ENCODE measurements at places on chromosomes 13 and 19.

DNA sequence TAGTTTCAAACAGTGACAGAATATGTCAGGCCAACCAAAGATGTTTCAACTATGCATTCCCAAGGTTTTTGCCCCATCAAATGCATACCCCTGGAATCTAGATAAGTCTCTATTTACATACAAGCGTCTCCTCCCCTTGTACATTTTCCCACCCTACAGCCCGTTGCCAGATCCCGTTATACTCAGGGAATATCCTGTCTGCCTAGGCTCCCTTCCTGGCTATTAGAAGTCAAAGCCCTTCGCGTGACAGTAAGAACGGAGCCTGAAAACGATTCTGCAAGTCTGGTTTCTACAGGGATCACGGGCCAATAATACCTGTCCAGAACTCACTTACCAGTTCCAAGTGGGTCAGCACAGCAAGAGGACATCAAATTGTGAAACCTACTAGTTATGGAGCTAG lies 134.8 kb downstream of the LACC1 start:
- no peak for DNase-seq

DNA sequence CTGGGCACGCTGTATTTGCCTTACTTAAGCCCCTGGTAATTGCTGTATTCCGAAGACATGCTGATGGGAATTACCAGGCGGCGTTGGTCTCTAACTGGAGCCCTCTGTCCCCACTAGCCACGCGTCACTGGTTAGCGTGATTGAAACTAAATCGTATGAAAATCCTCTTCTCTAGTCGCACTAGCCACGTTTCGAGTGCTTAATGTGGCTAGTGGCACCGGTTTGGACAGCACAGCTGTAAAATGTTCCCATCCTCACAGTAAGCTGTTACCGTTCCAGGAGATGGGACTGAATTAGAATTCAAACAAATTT lies 676 bp downstream of the BRCA2 start:
- DNase-seq: no peak

DNA sequence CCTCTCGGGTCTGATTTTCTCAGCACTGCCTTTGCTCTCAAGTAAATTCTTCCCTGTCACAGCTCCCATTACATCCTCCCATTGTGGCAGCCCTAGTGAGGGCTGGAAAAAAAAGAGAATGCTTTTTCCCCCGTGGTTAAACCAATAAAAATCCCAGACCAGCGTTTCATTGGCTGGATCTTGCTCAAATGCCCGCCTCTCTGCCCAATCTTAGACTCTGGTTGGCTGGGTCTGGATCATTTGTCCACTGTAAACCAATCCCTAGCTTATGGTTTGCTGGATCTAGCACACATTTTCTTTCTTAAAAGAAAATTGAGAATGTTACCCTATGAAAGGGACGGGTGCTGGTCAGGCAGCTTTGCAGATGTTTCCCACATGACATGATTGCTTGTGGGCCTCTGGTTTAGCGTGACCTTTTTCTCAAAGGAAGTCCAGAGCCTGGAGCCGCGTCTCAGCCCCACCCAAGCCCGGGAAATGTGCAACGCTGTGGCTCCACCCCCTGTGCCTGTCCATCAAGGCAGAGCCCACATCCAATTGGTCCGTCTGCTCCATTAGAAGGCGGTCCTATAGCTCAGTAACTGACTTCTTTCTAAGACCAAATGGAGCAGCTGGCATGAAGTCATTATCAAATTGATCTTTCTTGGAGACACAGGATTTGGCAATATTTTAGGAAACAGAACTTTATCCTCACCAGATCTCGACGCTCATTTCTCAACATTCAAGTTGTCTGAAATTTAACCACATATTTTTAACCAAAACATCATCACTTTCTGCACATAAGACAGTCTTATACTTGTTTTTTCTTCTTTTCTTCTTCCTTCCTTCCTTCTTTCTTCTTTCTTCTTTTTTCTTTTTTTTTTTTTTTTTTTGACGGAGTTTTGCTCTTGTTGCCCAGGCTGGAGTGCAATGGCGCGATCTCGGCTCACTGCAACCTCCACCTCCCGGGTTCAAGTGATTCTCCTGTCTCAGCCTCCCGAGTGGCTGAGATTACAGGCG lies 2.6 kb upstream of the MCEMP1 start:
- peak; percentile 46 for DNase-seq

DNA sequence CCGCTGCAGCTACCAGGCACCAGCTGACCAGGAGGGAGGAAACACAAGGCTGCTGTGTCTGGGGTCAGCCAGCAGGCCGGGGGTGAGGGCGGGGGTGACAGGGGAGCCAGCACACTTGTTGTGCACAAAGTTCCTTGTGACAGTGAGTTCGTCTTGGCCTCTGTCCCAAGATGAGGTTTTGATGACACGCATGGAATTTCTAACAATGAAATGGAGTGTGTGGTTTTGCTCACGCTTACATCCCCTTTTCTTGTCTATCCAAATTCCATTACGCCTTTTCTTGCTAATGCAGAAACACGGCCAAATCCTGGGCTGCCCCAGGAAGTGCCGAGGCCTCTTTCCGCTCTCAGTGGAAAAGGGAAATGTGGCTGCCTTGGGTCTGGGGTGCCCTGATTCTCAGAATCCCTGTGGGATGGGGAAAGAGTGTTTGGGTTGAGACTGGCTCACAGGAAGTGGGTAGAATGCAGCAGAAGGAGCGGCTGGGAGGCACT lies 73.8 kb downstream of the GADD45B start:
- peak; percentile 88 for DNase-seq

GRCh38 chr13:107348925-107349324 lies 781.0 kb upstream of the ARGLU1 start:
- peak; percentile 46 for DNase-seq

- peak; percentile 77 for DNase-seq
Measured at GRCh38 chr13:100394005-100394695, 194.4 kb downstream of the GGACT start.

DNA sequence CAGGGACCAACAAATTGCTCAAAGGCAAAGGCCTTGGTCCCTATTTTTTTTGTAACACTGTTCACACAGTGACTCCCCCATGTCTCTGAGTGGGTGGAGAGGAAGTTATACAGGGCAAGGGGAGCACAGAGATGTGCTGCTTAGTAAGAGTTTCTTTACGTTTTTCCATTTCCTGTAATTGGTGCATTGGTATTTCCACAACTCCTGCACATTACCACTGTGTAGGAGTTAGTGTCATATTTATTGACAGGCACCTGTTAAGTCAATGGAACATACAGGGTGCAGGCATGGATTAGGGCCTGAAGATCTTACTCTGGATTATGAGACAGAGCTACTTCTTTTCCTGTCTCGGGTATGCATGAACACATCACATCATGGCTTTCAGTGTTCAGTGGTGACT lies 45.2 kb downstream of the SOX21 start:
- no peak for DNase-seq

DNA sequence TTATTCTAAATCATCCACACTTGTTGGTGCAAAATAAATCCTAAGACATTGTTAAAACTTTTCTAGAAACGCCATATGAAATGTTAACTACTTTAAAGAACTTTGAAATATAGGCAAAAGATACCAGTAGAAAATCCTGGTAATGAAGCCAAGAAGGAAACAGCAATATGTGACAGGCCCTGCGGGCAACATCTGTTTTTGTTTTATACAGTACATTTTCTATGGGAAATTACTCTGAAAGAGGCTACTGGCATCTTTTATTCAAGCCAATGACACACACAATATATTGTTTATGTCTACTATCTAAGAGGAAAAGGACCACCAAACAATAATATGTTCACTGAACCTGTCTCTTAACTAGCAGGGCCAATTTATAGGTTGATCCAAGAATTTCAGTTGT lies 829.7 kb downstream of the PCDH17 start:
- no peak for DNase-seq

- no peak for DNase-seq
Measured at GRCh38 chr13:21053231-21053630, 8.2 kb downstream of the LATS2 start.

- DNase-seq: peak; percentile 95
Measured at GRCh38 chr19:46788262-46788967, at the start of gene SLC1A5. TSS of gene SLC1A5 (minus strand) at chr19:46788594. CDS start at chr19:46787965, 629 bp downstream.

DNA sequence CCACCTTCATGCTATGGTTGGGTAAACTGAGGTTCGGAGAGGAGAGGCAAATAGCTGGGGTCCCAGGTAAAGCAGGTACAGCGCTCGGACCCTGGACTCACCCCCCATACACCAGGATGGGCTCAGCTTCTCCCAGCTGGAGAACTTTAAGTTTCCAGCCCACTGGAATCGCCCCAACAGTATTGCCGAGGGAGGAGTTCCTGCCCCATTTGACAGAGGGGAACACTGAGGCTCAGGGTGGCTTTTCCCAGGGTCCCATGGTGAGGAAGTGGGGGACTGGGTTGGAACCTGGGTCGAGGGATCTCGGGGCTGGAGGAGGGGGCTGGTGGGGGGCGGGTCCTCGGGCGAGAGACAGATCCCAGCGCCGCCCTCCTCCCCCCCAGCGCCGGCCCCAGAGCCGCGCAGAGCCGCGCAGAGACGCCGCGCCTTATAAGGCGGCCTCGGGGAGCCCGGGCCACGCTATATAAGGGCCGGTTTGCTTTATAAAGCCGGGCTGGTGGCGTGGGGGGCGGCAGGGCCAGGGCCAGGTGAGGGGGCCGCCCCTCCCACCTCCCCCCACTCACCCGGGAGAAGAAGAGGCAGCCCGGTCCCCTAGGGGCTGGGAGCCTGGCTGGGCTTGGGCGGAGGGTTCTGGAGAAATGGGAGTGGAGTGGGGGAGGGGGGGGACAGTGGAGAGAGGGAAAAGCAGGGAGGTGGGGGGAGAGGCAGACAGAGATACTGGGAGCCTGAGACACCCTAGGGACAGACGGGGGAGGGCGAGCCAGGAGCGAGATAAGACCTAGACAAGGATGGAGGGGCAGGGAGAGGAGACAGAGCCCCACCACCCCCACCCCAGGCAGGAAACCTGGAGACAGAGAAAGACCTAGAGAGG lies 1.1 kb downstream of the CNN1 start:
- DNase-seq: no peak

DNA sequence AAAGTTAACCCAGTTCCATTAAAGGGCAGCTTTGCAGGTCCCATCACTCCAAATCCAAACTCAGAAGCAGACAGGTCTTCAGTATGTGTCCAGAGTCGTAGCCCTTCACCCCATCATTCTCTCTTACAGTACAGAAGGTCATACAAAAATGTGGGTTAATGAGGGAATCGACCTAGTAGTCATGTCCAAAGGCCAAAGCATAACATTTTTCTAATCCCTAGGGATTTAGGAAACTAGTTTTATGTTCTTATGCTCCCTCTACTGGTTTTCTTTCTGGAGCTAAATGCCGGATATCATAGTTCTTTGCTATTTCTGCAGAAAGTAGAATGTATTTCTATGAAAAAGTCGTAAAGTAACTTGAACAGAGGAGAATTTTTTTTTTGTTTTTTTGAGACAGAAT lies 72.2 kb downstream of the DHRS12 start:
- DNase-seq: no peak

GRCh38 chr13:48790199-48790598 lies 136.5 kb downstream of the CYSLTR2 start:
- DNase-seq: no peak

GRCh38 chr13:34618654-34619053 lies 323.4 kb upstream of the NBEA start:
- DNase-seq: no peak

GRCh38 chr19:39327363-39328045 lies 6.8 kb upstream of the LRFN1 start:
- no peak for DNase-seq

DNA sequence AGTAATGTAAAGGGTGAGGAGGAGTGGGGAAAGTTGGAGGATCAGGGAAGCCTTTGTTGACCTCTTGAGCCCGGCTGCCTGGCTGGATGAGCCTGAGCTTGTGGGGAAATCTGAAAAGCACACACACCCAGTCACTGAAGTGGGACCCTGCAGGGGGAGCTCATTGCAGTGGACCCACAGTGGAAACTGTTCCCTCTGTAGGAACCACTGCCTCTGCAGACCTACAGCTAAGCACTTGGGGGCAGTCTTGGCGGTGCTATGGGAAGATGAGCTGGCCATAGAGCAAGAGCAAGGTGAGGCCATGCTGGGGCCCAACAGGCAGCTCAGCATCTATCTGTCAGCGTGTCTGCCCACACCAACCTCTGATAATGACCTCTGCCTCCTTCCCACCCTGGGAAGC lies 294.8 kb downstream of the TSHZ3 start:
- peak; percentile 26 for DNase-seq

DNA sequence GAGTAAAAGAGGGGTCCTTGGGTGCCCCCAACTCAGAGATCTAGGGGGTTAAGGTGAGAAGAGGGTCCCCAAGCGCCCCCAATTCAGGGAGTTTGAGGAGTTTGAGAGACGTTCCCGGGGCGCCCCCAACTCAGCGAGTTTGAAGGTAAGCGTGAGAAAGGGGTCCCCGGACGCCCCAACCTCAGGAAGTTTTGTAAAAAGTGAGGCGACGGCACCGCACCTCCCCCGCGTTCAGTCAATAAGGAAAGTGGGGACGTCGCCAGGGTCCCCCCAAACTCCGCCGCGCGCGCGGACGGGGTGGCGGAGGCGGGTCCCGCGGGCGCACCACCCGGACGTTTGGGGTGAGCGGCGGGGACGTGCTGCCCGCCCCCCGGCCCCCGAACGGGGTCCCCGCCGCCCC lies 353 bp downstream of the RFX2 start:
- DNase-seq: no peak

GRCh38 chr13:71300602-71301001 lies 566.4 kb downstream of the DACH1 start:
- no peak for DNase-seq

GRCh38 chr19:8601796-8602195 lies 8.7 kb downstream of the ADAMTS10 start:
- DNase-seq: no peak

GRCh38 chr19:246551-246950 lies 44.7 kb downstream of the PLPP2 start:
- DNase-seq: no peak

DNA sequence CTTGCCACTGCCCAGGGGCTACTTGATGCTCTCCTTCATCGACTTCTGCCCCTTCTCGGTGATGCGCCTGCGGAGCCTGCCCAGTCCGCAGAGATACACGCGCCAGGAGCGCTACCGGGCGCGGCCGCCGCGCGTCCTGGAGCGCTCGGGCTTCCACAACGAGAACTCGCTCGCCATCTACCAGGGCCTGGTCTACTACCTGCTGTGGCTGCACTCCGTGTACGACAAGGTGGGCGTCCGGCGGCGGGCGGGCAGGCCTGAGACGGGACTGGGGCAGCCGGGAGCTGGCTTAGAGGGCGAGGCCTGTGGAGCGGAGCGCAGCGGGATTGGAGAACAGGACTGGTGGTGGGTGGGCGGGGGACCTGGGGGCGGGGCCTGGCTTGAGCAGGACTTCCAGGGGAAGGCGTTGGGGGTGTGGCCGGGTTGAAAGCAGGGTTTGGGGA lies 12.7 kb upstream of the PSMD8 start:
- no peak for DNase-seq

DNA sequence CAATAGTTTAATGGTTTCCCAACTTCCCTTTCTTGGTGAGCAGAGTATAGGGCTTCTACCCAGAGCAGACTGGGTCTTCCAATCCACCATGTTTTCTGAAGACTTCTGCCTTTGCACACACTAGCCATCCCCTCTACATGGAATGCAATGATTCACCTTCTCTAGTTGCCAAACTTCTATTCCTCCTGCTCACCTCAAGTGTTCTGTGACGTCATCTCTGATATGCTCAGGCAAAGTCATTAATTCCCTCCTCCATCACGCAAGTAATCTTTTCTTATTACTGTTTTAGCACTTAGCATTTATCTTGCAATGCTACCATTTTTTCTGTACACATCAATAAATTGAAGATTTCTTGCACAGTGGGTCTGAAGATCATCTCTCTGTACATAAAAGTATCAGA lies 174.2 kb downstream of the RBM26 start:
- DNase-seq: no peak
